Non-pigmented ciliary epithelial cell (primary cell): ENCODE measurements at places on chromosomes 5 and 9.
A peak's percentile ranks its signal among the peaks of the same experiment; 100 is the strongest.

- no peak for DNase-seq
Observed at GRCh38 chr5:94776167-94776566, 157.7 kb downstream of the SLF1 start.

DNA sequence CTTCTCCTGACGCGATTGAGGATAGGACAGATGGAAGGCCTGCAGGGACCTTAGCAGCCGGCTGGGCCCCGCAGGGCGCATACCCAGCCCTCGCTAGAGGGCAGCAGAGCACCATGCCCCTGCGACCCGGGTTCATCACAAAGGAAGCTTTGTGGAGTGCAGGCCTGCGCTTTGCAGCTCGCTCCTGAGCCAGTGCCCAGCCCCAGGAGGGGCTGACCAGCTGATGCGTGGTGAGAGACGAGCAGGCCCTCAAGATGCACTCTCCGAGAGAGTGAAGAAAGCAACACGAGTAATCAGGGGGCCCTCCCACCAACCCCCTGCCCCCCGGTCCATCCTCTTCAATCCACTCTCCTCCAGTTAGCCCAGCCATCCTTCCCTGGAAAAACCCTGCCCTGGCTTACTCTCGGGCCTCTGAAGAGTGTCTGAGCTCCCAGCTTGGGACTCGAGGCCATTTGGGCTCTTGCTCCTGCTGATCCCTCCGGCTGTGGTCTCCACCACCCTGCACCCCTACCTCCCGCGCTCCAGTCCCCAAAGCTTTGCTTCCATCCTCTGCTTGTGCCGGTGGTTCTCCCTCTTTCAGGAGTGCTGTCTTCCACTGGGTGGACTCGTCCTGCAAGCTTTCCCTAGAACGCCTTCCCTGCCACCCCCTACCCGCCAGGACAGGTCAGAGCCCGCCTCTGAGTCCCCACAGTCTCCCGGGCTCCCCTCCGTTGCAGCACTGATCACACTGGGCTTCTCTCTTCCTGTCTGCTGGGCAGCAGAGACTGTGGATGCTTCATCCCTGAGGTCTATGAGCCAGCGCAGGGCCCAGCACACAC, 9.1 kb upstream of the KIF12 start:
- DNase-seq, result peak; percentile 36

DNA sequence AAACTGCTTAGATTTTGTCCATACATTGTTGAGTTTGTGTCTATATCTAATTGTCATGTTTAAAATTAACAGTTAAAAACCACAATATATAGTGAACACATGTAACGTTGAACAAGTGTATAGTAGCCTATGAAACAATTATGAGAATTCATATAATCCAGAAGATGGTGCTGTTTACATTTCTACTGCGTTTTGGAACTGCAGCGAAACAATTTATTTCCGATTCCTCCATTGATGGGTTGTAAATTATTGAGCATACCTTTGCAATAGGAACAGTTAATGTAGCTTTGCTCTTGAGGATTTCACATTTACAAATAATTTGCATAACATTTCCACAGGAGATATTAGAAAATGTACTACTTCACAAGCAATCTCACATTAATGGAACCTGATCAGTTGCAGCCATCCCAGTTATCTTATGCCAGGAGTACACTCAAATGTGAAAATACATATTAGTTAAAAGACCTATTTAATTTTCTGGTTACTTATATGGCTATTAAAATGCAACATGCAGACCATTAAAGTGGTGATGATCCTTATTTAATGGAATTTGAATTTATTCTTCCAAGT, 411.8 kb downstream of the CDH10 start:
- DNase-seq, result no peak

- DNase-seq, result no peak
Observed at GRCh38 chr9:124855944-124856765, 2.9 kb downstream of the WDR38 start.

- no peak for DNase-seq
Observed at GRCh38 chr5:14143546-14143840, 351 bp downstream of the TRIO start.
